Stimulated activated CD4-positive, alpha-beta T cell treated with anti-CD3 and anti-CD28 coated beads, Interleukin-2, amount 100 ng/mL, for 4 hours (primary cell): ENCODE measurements at places on chromosomes 6 and 20.

GRCh38 chr6:26156105-26156849 lies 69.0 kb downstream of the HFE start:
- peak; percentile 65 for DNase-seq

- DNase-seq, result no peak
Observed at GRCh38 chr20:36150847-36151539, 3.5 kb upstream of the EPB41L1 start.

DNA sequence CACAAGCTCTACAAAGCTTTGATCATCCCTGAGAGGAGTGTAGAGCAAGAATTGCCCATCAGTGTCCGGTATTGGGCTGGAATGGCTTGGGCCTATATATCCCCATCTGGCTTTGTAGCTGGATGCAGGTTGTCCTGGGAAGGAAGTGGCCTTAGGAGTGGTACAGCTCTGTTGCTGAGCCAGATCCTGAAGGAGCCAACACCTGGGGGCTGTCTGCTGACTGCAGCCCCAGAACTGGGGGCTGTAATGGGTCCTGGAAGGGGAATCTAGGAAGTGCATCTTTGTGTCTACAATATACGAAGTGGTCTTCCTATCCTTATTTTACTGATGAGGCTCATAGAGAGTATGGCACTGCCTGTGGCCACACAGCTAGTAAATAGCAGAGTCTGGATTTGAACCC lies 145.9 kb downstream of the CDC5L start:
- DNase-seq, result no peak

- no peak for DNase-seq
Observed at GRCh38 chr6:163252061-163252591, 162.4 kb upstream of the QKI start.

GRCh38 chr6:143727035-143727434 lies 49.3 kb downstream of the PHACTR2 start:
- DNase-seq, result no peak

- no peak for DNase-seq
Observed at GRCh38 chr20:14410869-14411555, 73.6 kb upstream of the FLRT3 start.

GRCh38 chr6:111069382-111070104 lies 17.8 kb upstream of the SLC16A10 start:
- no peak for DNase-seq

GRCh38 chr20:64155258-64156135 lies 8.8 kb upstream of the MYT1 start:
- no peak for DNase-seq

DNA sequence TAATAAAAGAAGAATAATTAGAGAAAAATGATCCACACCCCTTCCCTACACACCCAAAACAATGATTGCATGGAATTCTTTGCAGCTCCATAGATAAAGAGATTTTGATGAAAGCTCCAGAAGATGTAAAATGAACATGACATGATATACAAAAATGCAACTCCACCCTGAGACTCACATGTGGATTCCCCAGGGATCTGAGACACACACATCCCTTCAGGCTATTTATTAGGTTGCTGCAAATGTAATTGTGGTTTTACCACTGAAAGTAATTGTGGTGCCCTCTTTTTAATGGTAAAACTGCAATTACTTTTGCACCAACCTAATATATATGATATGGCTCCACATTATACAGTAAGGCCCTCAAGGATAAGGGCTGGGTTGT lies 40.4 kb upstream of the TBC1D7 start:
- no peak for DNase-seq

DNA sequence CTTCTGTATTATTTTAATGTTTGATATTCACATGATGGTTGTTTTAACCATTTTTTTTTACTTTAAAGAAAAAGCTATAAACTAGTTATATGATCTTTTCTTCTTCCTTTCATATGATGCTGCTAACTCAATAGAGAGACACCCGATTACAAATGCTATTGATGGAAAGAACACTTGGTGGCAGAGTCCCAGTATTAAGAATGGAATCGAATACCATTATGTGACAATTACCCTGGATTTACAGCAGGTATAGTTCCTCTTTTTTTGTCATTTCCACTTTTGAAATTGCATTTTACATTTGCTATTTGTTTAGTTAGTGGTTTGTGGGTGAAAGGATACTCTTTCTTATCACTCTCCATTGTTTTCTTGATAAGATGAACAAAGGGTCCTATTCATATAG lies 176.7 kb downstream of the LAMA2 start:
- DNase-seq, result no peak

DNA sequence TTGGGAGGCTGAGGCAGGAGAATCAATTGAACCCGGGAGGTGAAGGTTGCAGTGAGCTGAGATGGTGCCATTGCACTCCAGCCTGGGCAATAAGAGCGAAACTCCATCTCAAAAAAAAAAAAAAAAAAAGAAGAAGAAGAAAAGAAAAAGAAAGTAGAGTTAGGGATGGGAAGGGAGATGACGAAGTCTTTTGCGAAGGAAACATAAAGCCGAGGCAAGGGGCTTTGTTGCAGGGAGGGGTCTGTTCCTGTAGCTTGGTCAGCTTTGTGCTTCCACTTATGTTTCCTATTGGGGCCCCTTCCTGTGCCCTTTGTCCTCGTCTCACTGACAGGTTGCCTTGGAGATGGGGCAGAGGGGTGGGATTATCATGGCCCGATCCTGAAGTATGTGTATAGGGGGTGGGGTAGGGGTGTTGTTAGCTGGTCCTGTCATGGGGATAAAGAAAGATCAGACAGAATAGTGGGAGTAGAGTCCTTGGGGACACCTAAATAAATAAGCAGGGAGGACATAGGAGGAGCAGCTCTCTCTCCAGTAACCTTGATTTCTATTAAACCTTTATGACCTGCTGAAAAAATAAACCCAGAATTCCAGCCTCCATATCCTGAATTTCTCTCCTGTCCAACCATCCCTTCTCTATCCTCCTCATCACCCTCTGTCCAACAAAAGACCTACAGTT lies 1.1 kb upstream of the CLIC1 start:
- DNase-seq, result no peak

DNA sequence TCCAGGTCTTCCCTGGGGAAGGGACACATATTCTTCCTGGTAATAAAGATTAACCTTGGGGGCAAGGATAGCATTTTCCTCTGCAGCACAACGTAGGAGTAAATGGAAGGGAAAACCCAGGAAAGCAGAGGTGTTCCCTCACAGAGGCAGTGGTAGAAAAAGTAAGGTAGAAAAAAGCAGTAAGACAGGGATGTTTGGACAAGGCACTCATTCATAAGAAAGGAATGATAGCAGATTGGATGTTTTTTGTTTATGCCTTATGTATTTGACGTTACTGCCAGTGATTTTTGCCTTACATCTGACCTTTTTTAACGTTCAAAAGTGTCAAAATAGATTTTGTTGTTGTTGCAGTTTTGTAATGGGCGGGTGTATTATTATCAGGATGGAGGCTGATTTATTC lies 395.0 kb downstream of the CDKAL1 start:
- DNase-seq, result no peak

GRCh38 chr6:167860550-167861226 lies 34.0 kb downstream of the AFDN start:
- no peak for DNase-seq

GRCh38 chr6:112013051-112013450 lies 40.9 kb upstream of the CCN6 start:
- DNase-seq, result no peak

- DNase-seq, result no peak
Observed at GRCh38 chr6:45759472-45759810, 256.2 kb downstream of the CLIC5 start.

GRCh38 chr6:10587656-10588406 lies 66.7 kb downstream of the GCNT2 start:
- DNase-seq, result no peak

DNA sequence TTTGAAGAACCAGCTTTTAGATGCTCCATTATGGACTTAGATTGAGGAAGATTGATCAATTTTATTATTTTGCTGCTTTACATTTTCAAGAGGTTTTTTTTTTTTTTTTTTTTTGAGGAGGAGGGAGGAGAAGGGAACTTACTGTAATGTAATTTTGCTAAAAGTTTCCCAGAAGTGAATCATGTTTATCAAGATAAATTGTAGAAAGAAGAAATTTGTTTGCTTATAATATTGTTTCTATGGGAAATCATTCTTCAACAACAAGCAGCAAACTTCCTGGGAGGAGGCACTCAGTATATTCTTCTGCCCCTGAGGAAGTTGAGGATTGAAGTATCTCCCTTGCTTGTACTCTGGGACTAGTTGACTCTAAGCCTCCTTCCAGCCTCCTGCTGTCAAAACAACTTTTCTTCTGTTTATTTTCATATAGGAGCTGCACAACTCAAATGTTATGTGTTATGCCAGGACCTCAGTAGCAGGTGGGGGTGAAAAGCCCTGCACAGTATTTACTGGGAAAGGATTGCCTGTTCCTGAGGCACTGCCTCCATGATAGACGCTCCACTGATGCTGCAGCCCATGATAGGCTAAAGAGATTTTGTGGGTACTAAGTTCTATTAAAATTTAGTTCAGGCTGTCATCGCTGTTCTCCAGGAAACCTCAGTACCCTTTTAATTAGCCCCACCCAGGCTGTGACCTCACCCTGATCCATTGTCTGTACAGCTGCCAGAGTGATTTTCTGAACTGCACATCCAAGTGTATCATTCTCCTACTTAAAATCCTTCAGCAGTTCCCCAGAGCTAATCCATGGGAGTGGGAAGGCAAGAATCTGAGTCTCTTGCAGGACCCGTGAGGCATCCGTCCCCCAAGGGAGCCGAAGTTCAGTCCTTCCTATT lies 51.9 kb downstream of the CARMIL1 start:
- no peak for DNase-seq

- no peak for DNase-seq
Observed at GRCh38 chr6:71737953-71738352, 148.4 kb upstream of the RIMS1 start.

DNA sequence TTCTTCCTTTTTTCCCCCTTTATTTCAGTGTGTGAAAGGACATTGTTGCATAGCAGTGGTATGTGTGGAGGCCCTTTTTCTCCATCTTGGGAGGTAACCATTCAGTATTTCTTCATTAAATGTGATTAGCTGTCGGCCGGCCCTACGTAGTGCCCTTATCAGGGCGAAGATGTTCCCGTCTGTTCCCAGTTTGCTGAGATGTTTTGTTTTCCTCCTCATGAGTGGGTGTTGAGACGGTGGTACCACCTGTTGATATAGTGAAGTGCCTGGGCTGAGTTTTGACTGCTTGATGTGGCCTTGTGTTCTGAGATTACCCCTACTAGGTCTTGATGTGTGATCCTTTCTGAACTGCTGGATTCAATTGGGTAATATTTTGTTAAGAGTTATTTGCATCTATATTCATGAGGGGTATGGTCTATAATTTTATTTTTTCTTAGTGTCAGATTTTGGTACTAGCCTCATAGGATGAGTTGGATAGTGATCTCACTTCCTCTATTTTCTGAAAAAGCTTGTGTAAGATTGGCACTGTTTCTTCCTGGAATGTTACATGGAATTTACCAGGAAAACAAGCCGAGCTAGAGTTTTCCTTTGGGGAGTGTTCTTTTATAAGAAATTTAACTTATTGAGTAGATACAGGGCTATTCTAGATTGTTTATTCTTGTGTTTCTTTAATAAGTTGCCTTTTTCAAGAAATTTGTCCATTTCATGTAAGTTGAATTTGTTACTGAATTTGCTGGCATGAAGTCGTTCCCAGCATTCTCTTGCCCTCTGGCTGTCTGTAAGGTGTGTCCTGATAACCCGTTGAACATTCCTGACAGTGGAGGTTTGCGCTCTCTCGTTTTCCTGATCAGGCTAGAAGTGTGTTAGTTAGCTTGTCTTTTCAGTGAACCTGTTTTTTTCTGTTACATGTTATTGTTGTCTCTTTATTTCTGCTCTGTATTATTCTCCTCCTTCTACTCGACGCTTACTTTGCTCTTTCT lies 4.3 kb downstream of the MTG2 start:
- DNase-seq, result no peak

- no peak for DNase-seq
Observed at GRCh38 chr20:31723069-31723318, 326 bp upstream of the BCL2L1 start.

- DNase-seq, result no peak
Observed at GRCh38 chr6:13422681-13423221, 64.6 kb downstream of the GFOD1 start.

- DNase-seq, result no peak
Observed at GRCh38 chr6:51472745-51473487, 614.5 kb downstream of the PKHD1 start.

GRCh38 chr6:157840776-157841175 lies 17.7 kb downstream of the SNX9 start:
- no peak for DNase-seq

DNA sequence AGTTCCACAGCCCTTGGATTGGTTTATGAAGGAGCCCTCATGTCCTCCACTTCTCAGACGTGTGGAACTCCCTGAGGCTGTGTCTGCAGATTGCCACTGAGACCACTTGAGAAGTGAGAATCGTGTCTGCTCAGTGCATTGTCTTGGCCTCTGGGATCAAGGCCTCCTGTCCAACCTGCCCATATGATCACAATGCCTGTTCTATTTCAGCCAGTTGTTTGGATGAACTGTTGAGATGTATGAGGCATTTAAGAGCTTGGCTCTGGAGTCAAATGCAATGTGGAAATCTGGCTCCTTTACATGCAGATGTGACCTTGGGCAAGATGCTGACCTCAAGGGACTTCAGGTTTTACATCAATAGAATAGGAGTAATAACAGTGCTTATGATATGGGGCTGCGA lies 125.9 kb downstream of the SLC24A3 start:
- DNase-seq, result no peak

DNA sequence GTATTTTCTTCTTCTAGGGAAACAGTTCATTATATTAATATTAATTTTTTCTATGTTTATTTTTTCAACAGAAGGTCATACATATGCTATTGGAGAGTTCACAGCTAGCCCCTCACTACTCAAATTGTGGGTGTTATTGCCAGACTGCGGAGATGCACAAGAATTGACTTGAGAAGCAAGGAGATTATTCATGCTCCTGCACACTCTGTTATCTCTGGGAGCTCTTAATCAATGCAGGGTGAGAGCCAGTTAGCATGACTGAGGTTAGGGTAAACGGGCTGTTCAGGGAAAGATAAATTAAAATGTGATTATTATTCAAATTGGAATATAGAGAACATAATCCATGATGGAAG lies 48.9 kb upstream of the DEFB112 start:
- DNase-seq, result no peak

DNA sequence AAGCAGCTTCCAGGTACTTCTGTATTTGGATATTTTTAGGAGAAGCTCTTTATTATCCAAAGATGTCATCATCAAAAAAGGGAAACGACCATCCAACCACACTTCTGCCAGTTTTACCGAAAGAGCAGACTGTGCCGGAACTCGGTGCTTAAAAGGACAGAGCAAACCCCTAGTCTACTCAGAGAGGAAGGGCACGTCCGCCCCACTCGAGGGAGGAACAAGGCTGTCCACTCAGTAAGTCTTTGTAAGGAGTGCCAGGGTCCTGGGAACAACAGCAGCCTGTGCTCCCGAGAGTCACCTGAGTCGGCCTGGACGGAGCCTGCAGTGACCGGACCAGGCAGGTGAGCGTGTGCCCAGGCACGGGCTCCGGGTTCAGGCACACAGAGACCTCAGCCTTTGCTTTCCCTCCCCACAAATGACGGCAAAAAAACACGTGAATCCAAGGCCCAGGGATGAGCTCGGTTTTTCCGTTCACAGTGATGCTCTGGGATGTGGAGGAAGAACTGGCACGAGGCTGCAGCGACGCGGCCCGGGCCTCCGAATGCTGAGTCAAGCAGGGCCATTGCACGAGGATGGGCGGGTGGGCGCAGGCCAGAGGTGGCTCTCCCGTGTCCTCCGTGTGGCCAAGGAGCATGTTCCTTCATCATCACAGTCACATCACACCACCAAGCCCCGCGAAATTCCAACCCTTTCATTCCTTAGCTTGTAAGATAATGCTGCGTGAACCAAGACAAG lies 17.4 kb upstream of the SLCO4A1 start:
- no peak for DNase-seq

- no peak for DNase-seq
Observed at GRCh38 chr6:27312950-27313271, 838 bp upstream of the POM121L2 start.
